ENCODE measurements at places on chromosomes 12 and 14. TPM values are rescaled to one million over a fixed set of nuclear protein-coding genes. Genes with fewer than 3 reads are reported as not detected.

The PLEKHG7 gene
- total RNA-seq: not detected

The SOX5 gene
- total RNA-seq: 20.1 TPM

DNA sequence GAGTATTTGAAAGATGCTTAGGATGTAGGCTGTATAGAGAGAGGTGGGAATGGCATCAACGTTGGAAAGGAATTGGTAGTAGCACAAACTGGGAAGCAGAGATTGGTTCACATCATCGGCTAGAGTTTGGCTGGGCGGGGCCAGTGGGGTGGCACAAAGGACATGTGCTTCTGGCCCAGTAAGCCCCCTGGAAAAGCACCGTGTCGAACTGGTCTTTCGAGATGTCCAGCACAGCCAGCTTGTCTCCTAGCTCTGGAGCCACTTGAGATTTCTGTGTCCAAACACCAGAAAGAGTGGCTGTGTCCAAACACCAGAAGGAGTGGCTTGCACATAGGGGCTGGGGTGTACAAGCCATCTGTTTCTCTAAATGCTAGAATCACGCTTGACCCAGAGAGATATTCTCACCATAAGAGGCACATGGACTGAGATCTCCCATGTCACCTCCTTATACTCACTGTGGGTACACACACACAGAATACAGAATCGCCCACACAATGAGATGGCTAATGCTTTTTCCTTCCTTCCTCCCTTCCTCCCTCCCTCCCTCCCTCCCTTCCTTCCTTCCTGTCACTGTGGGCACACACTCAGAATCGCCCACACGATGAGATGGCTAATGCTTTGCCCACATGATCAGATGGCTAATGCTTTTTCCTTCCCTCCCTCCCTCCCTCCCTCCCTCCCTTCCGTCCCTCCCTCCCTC, 41.8 kb upstream of the KCNK13 start:
- H3K4me3 ChIP-seq: no peak overlapping the region
- no peaks in the 10 kb centered on the region for H3K4me1 ChIP-seq
- no peak overlapping the region for H3K27ac ChIP-seq
- no peak for DNase-seq

DNA sequence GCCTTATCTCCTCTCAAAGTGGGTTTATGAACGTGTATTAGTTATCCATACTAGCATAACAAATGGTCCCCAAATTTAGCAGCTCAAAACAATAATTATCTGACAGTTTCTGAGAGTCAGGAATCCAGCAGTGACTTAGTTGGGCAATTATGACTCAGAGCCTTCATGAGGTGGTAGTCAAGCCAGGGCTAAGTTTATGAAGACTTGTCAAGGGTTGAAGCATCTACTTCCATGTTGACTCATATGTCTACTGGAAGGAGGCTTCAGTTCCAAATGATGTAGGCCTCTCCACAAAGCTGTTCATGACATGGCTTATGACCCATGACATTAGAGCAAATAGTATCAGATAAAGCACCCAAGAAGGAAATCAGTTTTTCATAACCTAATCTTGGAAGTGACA, 73.2 kb downstream of the IPO8 start:
- H3K36me3 ChIP-seq: no peaks in the 10 kb centered on the region
- H3K4me1 ChIP-seq: no peaks in the 10 kb centered on the region
- no peak overlapping the region for H3K27ac ChIP-seq
- no peak for DNase-seq
- H3K4me3 ChIP-seq: no peak overlapping the region

DNA sequence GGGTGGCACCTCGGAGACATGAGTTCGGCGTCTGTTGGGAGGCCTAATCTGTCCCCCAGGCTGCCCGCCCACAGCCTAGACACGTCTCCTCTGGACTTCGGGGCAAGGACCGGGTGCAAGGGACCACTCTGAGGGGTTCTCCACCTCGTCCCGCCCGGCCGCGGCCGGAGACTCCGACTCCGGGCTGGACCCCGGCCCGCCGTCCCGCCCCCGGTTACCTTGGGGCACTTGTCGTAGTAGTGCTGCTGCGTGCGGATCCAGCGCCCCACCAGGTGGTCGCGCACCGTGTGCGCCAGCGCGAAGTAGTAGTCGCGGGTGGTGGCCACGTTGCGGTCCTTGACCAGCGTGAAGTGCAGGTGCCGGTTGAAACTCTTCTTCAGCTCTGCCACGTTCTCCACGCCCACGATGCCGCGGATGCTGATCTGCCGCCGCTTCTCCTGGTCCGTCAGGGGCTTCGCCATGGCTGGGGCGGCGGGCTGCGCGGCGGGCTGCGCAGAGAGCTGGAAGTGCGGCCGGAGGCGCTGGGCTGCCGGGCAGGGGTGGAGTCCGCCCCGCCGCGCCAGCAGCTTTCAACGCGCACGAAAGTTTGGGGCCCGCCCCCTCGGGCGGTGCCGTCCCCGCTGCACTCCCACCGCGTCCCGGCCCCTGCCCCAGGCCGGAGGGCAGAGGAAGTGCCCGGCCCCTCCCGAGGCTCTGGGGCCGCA, at the start of gene PYGL:
PYGL (minus strand) TSS at position 541 of the 704 bp plus-strand sequence; CDS start at position 461, 80 bp downstream.
- H3K36me3 ChIP-seq: no peaks in the 10 kb centered on the region
- H3K27me3 ChIP-seq: no peaks in the 10 kb centered on the region
- peak; percentile 92 for DNase-seq
- peak within 1 kb of the TSS; percentile 75 for H3K27ac ChIP-seq
- peaks cover 12% of the 10 kb centered on the region for H3K4me1 ChIP-seq

The COCH gene
- total RNA-seq: 0.38 TPM

The GPRC5A gene
- 886 TPM for total RNA-seq

DNA sequence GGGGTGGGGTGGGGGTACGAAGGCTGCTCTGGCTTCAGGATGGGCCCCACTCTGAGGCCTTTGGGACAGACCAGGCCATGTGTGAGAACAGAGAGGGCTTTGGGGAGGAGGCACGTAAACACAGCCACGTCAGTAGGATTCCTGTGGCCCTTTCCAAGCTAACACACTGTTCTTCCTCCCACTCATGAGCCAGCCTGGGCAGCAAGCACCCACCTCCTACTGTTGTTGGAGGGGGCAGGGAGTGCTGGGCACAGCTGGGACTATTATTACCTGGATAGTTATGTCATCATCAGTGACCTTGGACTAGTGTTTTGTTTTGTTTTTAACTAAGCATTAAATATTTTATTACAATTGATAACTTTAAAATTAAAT, 5.3 kb downstream of the CHGA start:
- no peaks in the 10 kb centered on the region for H3K4me1 ChIP-seq
- peaks cover 10% of the 10 kb centered on the region for H3K27me3 ChIP-seq
- no peak for DNase-seq

- no peak overlapping the region for H3K4me3 ChIP-seq
- H3K4me1 ChIP-seq: no peaks in the 10 kb centered on the region
- no peak overlapping the region for H3K27ac ChIP-seq
- H3K36me3 ChIP-seq: no peaks in the 10 kb centered on the region
- no peaks in the 10 kb centered on the region for H3K27me3 ChIP-seq
- DNase-seq: no peak
Measured at GRCh38 chr14:53386362-53386761, 233.2 kb upstream of the DDHD1 start.

- H3K36me3 ChIP-seq: no peaks in the 10 kb centered on the region
- DNase-seq: no peak
- H3K27ac ChIP-seq: no peak overlapping the region
Measured at GRCh38 chr12:97616946-97617345, 154.3 kb downstream of the RMST start.

The PAN2 gene
- total RNA-seq: 84.4 TPM

The KRT77 gene
- not detected for total RNA-seq

The ATL1 gene
- 5.9 TPM for total RNA-seq

DNA sequence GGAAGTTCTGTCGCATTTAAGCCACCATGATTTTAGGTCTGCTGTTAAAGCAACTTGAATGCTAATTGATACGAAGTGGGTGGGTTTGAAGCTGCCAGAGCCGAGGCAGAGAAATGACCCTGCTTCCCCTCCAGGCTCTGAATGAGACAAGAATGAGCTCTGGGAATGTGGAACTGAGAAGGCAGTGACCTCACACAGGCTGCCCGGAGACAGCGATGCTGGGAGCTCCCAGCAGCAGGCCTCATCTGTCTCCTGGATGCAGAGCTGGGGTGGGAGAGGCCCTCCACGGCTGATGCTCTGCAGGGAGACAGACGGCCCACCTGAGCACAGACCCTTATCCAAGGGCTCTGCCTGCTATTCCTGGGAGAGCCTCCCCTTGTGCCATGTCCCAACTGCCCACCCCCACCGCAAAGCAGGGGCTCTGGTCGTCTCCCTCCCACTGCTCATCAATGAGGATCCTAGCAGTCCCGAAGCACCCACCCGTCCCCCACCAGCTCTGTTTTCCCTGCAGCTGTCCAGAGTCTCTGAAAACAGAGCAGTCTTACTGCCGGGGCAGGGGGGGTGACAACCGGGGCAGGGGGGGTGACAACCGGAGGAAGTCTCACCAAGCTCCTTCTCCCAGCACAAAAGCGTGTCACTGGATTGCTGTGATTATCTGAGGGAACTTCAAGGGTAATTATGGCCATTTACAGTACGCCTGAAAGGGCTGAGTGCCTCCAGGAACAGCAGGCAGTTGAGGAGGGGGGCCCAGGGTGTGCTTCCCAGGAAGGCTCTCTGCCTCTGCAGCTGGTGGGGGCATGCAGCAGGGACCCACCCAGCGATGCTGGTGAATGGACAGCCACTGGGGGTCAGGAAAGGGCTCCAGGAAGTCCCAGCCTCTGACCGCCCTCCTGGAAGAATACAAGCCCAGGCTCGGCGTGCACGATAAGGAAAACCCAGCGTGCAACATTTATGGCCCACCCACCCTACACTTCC, 67.8 kb downstream of the CHGA start:
- DNase-seq: no peak
- peaks cover 8% of the 10 kb centered on the region for H3K36me3 ChIP-seq
- H3K27ac ChIP-seq: no peak overlapping the region

DNA sequence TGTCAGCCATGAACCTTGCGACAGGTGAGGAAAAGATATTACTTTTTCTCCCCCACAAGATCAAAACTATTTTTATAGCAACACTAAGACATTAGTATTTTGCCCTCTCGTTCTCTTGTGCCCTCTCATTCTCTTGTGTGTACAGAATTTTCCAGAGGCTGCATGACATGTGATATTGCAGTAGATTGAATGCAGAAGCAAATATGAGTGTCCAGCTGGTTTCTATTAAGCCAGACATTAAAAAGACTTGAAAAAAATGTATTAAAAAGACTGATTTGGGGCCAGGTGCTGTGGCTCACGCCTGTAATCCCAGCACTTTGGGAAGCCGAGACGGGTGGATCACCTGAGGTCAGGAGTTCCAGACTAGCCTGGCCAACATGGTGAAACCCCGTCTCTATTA, 63.7 kb upstream of the ZFP36L1 start:
- H3K27me3 ChIP-seq: no peaks in the 10 kb centered on the region
- DNase-seq: no peak
- H3K27ac ChIP-seq: no peak overlapping the region
- H3K4me1 ChIP-seq: no peaks in the 10 kb centered on the region

Data from upper lobe of right lung (tissue), 1 donor.